ENCODE measurements at places on chromosomes 1 and 21.

DNA sequence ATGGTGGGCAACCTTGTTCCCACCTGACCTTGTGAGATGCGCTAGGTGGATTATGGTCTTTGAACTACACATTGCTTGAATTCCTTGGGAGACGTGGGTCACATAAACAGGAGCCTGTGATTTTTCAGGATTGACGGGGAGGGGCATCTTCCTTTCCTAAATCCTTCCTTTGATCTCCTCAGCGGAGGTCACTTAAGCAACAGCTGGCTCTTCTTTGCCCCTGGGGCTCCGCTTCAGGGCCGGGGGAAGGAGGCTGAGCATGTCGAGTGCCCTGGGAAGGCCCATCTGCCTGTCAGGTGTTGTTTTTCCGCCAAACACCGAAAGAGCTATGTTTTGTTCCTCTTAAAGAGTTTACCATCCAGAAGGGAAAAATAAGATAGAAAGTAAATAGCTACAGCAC, 40.6 kb downstream of the KIF26B start:
- no peak for DNase-seq

DNA sequence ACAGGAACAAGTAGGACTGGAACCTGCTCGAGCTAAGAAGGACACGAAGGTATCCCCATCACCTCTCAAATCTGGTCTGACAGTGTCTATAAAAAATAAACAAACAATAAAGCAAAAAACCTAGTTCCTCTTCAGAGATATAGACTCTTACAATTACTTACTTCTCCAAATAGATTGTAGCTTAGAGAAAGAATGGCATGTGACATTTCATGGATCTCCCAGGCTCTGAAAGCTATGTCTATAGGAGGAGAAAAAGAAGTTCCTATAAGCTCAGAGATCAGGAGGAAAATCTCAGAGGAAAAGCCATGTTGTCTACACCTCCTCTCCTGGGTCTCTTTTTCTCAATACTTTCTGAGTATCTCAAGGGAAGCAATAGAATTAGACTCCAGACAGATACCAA, 12.3 kb upstream of the OR10J5 start:
- no peak for DNase-seq

GRCh38 chr1:100130552-100131077, 2.1 kb downstream of the SASS6 start:
- no peak for DNase-seq

DNA sequence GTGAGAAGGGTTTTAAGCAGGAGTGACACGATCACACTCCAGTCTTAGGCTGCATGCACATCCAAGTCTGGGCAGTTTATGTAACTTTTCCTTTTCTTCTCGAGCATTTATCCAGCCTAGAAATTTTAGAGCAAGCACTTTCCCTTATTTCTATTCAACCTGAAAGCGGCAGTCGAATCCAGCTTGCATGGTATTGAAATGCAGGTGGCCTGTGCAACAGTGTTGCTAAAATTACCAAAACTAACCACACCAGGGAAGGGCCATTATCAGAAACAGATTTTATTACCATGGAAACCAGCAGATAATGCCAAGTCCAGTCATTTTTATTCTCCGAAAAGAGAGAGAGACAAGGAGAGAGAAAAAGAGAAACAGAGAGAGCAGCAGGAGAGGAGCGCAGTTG, 179.9 kb upstream of the ZC3H12A start:
- DNase-seq, result no peak

DNA sequence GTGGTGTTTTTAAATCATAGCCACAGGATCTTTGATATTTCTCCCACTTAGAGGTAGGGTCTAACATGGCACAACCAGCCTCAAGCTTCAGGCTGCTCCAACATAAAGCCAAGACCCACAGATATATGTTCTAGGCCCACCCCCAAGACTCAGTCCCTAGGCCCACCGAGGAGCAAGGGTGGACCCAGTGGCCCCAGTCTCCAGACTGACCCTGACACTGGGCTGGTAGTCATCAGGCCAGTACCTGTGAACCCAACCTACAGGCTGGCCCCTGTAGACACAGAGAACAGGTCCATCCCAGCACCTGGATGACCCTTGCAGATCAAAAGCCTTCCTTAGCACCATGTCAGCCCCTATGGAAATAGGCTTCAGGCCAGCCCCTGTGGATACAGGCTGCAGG, 60.5 kb downstream of the NEGR1 start:
- no peak for DNase-seq

GRCh38 chr1:51189421-51190073, 46.5 kb upstream of the RNF11 start:
- DNase-seq, result peak; percentile 32

DNA sequence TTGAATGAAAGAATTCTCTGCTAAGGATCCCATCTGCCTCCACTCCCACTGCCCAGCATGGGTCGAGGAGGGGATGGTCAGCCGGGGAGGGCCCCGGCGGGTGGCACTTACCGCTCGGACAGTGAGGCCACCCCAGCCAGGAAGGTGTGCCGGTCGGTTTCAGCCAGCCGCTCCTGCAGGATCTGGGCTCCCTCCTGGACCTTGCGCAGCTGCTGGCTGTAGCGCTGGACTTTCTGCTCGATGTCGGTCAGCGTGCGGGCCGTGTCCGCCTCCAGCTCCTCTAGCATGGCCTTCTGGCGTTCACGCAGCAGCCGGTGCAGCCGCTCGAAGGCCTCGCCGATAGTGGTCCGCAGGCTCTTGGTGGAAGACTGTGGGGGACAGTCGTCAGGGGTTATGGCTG, 22.3 kb downstream of the TRIM62 start:
- no peak for DNase-seq

DNA sequence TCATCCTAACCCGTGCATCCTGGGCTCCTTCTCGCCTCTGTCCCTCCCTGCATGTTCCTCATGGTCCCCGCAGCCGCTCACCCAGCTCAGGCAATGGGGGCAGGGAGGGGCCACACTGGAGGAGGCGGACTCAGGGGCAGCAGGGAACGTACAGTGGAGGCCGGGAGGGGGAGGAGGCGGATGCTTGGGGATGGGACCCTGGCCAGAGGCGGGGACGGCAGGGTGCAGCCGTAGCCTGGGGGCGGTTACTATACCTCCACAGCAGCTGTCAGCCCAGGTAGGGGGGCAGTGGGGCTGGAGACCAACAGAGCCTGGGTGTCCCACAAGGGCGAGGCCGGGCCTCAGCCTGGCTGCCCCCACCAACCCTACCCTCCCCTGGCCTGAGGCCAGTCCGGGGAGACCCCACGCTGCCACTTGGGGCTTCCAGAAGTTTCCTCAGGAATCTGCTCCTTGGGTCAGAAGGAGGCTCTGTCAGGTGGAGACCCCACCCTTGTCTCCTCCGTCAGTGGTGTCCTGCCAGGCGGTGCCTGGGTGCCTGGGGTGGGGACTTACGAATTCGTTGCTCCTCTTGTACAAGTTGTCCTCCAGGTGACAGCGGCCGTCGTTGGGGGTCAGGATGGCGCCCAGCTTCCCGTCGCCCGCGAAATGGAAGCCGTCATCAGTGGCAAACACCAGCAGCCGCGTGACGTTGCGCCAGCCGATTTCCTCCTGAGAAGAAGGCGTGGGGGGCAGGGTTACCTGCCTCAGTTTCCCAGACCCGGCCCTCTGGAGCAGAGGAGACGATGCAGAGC, 20.7 kb downstream of the ITGB2 start:
- no peak for DNase-seq

DNA sequence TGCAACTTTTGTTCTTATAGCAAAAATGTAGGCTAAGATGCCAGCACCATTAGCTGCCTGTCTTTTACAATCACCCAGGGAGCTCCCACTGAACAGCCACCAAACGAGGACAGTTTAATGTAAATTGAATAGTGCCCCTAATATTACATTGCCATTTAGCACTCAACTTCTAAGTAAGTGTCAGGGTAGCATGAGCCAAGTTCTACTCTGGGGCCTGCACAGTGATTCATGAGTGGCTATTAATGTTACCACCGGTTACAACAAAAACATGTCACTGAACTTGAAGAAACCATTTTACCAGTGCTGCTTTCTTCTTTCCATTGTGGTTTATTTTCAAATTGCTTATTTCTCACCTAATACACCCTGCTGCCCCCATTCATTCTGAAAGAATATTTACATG, 295.6 kb upstream of the RRP15 start:
- DNase-seq, result no peak

- DNase-seq, result no peak
Observed at GRCh38 chr1:34928699-34929496, 552 bp downstream of the DLGAP3 start.
